Mammary epithelial cell (primary cell): ENCODE measurements at places on chromosomes 1 and 21. TPM values are rescaled to one million over a fixed set of nuclear protein-coding genes. Genes with fewer than 3 reads are reported as not detected.
A peak's percentile ranks its signal among the peaks of the same experiment; 100 is the strongest.

ADCY10 gene
- 0.17 TPM for total RNA-seq

GRCh38 chr1:51421964-51422363 is 91.6 kb upstream of the TTC39A start:
- DNase-seq: peak; percentile 25

GRCh38 chr1:92923664-92924063 is 37.6 kb downstream of the DIPK1A start:
- no peak for DNase-seq

GRCh38 chr21:45225041-45225740 is 62.5 kb downstream of the POFUT2 start:
- no peak for DNase-seq

SPRR1B gene
- not detected for total RNA-seq

- no peak for DNase-seq
Measured at GRCh38 chr1:18508084-18508483, 27.4 kb downstream of the KLHDC7A start.

OLFML2B gene
- total RNA-seq: 0.50 TPM

ZZZ3 gene
- 51.5 and 73.2 TPM in 2 replicates for total RNA-seq

GRCh38 chr1:94951509-94952208 is 24.7 kb upstream of the CNN3 start:
- peak; percentile 60 for DNase-seq

GRCh38 chr1:107776900-107777663 is 187.9 kb downstream of the VAV3 start:
- DNase-seq: no peak

GRCh38 chr1:64574301-64574700 is 104.4 kb downstream of the CACHD1 start:
- peak; percentile 54 for DNase-seq

DNA sequence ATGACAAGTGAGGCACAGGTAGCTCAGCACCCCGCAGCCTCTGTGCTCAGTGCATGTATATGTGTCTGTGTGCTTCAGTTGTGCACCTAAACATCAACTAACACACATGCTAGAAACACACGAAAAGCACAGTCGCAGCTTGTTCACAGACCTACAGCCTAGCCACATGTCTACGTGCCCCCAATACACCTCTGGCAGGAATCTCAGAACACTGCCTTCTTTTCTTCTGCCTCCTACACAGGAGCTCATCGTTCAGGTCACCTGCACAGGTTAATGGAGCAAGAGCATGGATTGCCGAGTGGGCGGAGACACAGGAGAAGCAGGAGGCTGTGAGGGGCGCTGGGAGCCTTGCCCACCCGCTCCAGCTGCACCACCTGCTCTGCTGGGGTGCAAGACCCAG is 31.7 kb downstream of the CTNNBIP1 start:
- DNase-seq: no peak

TTLL7 gene
- 15.5 TPM for total RNA-seq

PGBD5 gene
- 0.67 TPM for total RNA-seq

F13B gene
- not detected in 2 replicates for total RNA-seq

RGS16 gene
- 0.33 TPM for total RNA-seq

DNA sequence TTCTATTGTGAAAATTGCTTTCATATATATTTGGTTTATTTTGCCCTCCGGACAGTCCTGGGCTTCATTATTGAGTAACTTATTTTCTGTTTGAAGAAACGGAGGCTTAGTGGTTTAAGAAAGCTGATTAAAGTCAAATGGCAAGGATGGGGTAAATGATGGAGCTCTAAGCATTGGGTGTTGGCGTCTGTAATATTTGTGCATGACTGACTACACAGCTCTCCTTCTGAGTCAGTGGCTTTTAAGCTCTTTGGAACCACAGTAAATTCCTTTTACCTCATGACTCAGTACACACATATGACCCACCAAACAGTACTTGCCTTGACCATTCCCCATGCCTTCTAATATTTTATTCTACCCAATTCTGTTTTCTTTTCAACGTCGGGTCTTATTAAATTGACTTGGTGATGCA is 21.0 kb downstream of the B3GALT5 start:
- DNase-seq: peak; percentile 78

PTGS2 gene
- 304 and 504 TPM in 2 replicates for total RNA-seq

DNA sequence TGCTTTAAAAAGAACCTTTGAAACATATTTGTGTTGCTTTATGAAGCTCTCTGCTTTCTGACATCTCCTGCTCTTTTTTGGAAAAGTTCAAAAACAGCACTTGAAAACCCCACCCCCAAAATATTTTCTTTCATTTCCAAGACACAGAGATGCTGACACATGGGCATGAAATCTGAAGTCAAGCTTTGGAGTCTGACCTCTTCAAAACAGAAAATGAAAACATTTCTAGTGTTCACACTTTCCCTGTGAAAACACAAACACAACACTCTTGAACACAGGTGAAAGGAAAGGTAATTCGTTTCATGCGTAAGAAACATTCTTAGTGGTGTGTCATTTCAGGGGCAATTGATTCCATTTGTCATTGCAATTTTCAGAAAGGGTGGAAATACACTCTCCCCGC is 10.8 kb downstream of the NGF start:
- DNase-seq: no peak

GRCh38 chr21:14602382-14602958 is 56.4 kb upstream of the SAMSN1 start:
- DNase-seq: no peak

DNA sequence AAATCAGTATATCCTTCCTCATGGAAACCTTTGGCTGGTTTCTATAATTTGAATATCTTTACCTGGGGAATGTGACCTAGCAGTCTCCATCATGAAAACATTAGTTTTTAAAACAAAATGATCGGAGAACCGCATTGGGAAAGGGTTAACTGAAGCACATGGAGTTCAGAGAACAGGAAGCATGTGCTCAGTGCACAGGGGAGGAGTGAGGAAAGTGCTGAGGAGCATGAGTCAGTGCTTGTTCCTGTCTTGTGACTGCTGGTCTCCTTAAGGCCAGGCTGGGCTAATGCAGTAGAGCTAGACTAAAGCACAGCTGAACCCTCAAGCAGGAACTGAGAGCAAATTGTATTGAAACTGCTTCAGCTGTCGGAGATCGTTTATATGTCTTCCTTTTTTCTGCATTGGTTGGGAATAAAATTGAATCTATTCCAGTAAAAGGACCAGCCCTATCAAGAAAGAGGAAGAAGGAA is 5.8 kb downstream of the IFI16 start:
- DNase-seq: peak; percentile 82

- DNase-seq: no peak
Measured at GRCh38 chr1:172670316-172670715, 11.4 kb downstream of the FASLG start.

GRCh38 chr1:235304549-235305451 is 23.2 kb downstream of the ARID4B start:
- DNase-seq: no peak

CGN gene
- total RNA-seq: 1.7 and 3.7 TPM in 2 replicates

GALNT2 gene
- total RNA-seq: 104 and 125 TPM in 2 replicates

KCNQ4 gene
- not detected in 2 replicates for total RNA-seq

GRCh38 chr1:68196676-68197075 is 35.6 kb downstream of the WLS start:
- no peak for DNase-seq

SPRR4 gene
- not detected in 2 replicates for total RNA-seq

DNA sequence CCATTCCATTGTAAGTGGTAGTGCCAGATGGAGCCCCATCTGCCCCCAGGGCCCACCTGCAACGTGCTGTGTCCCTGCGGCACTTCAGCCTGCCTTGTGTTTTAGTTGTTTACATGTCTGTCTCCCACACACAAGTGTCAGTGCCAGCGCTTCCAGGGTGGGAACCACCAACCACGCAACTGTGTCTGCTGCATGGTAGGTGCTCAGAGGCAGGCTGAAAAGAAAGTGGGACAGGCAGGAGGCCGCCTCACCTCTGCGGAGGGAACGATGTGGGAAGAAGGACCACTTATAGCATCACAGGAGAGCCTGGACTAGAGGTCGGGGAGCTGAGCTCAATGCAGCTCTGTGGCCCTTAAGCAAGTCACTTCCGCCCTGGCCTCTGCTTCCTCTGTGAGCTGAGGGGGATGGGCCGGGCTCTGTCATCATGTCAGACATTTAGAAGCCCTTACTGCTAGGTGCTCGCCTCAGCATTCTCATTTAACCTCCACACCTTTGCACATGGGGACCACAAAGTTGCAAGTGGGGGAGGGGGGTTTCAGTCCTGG is 17.9 kb downstream of the SLC9A1 start:
- no peak for DNase-seq

TRIM67 gene
- total RNA-seq: not detected

DNA sequence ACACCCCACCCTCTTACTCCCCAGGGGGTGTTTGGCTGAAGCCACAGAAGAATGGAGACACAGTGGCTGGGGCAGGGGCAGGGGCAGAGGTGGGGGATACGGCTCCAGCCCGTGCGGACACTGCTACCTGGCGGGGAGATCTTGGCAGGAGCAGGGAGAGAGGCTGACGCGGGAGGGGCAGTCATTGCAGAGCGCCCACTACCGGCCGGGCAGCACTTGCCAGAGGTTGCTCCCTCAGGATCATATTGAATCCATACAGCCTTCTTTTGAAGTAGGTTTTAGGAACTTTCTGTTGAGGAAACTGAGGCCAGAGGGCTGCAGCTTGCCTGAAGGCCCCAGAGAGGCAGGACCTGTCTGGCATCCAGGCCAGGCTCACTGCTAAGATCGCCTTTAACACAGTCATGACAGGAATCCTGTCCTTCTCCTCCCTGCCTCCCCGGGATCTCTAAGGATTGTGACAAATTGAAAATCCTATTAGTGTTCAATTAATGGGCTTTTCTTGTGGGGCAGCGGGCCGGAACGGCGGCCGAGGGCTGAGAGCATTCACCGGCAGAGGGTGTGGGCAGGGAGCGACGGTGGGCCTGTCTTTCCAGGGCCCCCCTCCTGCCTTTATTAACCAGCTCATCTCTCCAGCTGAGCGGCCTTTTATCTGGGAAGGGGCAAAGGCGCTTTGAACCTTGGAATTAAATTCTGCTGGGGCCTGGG is 65.5 kb upstream of the WNT4 start:
- DNase-seq: no peak

CSDE1 gene
- 493 and 681 TPM in 2 replicates for total RNA-seq

- peak; percentile 86 for DNase-seq
Measured at GRCh38 chr1:13759072-13759471, 59.1 kb downstream of the PRDM2 start.

DNA sequence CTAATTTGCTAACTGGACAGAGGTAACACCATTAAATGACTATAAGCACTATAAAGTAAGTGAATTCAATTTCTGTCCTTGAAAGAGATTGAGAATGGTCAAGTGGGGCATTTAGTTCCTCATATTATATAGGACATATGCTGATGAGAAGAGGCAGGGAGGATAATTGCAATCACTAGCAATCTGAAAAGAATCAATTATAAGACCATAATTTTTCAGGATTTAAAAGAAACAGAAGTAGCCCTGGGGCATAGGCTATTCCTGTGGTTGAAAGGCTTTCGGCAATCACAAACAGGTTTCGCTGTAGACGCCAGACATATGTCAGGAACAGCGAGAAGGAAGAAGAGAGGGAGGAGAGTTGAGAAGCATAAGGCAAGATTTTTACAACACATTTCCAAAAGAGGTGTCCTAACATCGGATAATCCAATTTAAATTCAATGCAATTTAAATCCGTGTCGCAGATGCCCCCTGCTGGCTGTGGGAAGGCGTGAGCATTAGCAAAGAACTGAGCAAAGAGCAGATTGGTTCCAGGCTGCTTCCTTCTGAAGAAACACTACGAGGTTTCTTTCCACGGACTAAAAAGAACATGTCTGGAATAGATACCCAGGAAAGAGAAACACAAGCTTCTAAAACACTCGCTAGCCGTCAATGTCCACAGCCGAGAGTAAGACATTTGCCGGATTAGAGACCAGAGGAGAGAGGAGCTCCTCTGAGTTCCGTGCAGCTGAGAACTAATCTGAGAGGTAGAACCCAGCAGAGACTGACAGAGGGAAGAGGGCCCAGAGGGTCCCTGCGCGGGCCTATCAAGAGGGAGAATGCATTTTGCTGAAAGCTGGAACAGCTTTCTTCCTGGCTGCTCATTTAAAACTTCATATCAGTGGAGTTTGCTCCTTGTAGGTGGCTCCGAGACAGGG is 27.9 kb downstream of the RGS5 start:
- DNase-seq: peak; percentile 20

DNA sequence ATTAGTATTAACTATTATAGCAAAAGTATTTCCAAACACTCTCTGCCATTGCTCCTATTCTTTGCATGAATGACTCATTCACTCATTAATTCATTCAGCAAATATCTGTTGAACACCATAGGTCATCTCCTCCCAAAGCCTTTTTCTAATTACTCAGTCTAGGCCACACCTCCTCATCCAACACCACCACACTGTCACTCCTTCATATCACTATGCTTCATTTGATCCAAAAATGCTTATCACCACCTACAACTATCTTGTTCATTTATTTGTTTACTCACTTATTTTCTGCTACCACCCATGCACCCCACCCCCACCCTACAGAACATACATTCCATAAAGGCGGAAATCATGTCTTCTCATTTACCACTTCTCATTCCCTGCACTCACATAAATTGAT is 94.4 kb upstream of the TNFSF4 start:
- peak; percentile 4 for DNase-seq

KRTAP12-2 gene
- not detected for total RNA-seq
